Iris pigment epithelial cell (primary cell): ENCODE measurements at places on chromosomes 6 and 20.

- DNase-seq: no peak
Observed at GRCh38 chr20:32139947-32140346, 30.4 kb downstream of the TM9SF4 start.

DNA sequence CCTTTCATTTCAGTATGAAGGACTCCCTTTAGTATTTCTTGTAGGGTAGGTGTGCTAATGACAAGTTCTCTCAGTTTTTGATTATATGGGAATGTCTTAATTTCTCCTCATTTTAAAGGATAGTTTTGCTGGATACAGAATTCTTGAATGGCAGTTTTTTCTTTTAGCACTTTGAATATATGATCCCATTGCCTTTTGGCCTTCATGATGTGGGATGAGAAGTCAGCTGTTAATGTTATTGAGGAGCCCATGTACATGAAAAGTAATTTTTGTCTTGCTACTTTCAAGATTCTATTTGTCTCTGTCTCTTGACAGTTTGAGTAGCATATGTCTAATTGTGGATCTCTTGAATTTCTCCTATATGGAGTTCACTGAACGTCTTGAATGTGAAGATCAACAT lies 30.9 kb downstream of the RSPH3 start:
- no peak for DNase-seq

GRCh38 chr20:62114894-62115293 lies 7.4 kb upstream of the LSM14B start:
- DNase-seq: no peak

- no peak for DNase-seq
Observed at GRCh38 chr6:157550114-157550989, 169.4 kb downstream of the ZDHHC14 start.

DNA sequence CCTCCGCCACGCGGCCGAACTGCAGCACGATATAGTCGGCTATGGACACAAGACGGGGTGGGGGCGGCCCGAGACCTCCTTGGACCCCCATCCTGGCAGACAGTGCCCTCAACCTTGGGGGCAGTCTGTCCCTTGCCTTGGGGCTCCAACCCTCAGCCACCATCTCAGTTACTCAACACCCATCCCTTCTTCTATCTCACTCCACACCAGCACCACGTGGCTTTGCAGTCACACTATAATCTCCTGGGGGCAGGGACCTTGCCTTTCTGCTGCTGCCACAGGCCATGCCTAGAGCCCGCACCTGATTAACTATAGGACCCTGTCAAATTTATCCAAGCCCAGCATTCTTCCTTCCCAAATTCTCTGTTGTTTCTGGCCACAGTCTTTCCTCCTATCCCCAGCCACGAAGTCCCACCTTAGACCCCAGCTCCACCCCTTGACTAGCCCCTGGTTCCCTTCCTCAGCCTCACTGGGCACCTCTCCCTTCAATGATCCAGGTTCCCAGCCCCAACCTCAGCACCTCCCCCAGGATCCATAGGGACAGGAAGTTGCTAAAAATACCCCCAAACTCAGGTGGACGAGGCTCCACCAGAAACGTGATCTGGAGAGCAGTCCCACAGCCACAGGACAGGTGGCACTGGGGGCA lies 1.7 kb upstream of the TEAD3 start:
- DNase-seq: no peak

- DNase-seq: no peak
Observed at GRCh38 chr20:49280463-49281058, 2.7 kb upstream of the ZNFX1 start.

DNA sequence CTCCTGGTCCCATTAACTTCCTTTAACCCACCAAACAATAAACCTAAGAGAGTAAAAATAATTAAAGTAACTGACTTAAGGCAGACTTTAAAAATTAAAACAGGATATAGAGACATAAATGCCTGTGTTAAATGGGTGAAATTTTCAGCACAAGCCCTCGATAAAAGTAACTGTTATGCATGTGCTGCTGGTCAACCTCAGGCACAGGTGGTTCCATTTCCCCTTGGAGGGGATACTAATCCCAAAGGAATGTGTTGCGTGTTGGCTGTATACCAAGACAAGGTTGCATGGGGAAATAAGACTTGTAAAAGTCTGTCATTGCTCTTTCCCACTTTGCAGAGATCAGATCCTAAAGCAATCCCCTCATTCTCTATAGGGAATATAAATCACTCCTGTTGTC lies 25.8 kb downstream of the HLA-A start:
- DNase-seq: peak; percentile 29

DNA sequence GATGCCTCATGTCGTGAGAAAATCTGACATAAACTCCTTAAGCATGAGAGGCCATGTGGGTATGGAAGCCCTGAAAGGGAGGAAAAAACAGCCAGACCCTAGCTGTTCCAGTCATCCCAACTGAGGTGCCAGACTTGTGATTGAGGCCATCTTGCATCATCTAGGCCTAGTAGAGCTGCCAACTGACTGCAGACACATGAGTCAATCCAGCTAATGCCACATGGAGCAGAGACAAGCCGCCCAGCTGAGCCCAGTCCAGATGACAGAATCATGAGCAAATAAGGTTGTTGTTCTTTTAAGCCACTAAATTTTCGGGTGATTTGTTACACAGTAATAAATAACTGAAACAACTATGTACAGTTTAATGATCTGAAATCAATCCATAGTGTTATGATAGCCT lies 680.9 kb downstream of the MAFB start:
- no peak for DNase-seq

GRCh38 chr6:135498185-135498841 lies 773 bp upstream of the AHI1 start:
- peak; percentile 95 for DNase-seq
